ENCODE measurements at places on chromosomes 12 and 14.

DNA sequence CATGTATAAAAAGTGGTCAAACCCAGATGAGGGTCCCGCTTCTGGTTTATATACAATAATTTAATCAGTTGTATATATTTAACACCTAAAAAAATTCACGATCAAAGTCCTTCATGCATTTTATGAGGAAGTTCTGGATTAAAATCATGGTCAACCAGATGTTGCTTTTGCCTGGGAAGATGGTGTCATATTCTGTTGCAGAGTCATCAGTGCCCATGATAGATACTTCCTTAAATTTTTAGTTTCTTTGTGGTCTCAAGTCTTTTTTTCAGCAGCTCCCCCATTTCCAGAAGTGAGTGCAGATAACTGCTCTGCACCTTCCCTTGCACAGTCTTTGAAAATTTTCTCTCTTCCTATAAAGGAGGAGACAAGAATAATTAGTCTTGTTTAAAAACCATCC is 16.1 kb downstream of the ERP29 start:
- no peak for DNase-seq

DNA sequence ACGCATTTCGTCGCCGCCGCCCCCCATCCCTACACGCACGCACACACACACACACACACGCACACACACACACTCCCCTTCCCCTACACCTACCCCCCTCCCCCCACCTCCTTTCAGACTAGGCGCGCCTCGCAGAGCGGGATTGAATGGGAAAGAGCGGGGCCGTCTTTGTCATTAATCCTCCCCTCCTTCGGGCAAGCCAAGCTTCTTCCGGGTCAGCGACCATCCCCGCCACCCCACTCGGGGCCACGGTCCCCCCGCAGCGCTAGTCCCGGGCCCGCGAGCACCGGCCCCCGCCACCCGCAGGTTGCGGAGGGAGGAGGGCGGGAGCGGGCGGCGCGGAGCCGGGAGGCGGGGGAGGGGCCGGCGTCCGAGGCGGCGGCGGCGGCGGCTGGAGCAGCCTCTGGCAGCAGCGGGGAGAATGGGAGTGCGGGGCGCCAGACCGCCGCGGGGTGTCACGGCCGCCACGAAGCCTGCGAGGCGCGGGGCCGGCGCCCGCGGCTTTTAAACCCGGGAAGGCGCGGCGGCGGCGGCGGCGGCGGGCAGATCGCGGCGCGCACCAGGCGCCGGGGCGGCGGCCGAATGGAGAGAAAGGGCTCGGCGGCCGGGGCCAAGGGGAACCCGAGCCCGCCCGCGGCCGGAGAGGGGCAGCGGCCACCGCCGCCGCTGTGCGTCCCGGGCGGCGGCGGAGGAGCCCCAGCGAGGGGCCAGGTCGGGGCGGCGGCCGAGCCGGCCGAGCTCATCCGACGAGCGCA is at the start of gene TTC9:
Gene TTC9 (plus strand): TSS at position 369 of the 755 bp plus-strand sequence. CDS start 214 bp downstream, at position 583.
- no peak for DNase-seq

GRCh38 chr14:26549571-26549970 is 48.3 kb downstream of the NOVA1 start:
- DNase-seq, result no peak

DNA sequence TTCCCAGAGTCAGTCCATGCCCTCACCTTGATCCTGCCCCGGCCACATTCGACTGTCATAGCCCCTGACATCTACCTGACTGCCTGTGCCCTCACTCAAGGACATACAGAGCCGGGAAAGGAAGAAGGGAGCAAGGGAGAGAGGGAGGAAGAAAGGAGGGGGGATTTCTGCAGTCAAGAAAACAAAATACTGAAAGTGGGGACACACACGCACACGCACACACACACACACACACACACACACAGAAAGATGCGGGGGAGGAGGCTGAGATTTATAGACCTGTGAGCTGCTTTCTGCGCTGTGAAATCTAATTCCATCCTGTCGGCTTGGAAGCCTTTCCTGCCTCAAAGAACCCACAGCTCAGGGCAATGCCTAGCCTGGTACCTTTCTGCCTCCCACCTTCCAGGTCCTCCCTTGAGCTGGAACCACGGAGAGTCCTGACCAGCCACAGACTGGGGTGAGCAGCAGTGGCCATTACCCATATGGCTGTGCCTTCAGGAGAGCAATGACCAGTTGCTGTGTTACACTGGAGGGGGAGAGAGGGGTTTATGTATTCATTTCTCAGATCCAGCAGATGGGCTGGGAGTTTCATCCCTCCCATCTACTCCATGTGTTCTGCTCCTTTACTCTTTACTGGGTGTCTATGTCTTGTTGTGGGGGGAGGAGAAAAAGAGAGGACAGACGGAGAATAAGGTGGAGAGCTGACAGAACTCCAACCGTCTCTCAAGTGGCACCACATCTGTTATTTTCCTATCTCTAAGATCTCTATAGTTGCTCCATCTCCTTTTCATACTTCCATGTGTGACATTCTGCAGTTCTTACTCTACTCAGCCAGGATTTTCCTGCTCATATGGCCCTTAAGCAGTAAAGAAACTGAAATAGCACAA is 12.9 kb downstream of the C14orf93 start:
- no peak for DNase-seq

GRCh38 chr12:113912760-113913329 is 53.3 kb downstream of the RBM19 start:
- peak; percentile 7 for DNase-seq

- DNase-seq, result no peak
Measured at GRCh38 chr12:101018540-101018939, 191.5 kb downstream of the SLC5A8 start.

DNA sequence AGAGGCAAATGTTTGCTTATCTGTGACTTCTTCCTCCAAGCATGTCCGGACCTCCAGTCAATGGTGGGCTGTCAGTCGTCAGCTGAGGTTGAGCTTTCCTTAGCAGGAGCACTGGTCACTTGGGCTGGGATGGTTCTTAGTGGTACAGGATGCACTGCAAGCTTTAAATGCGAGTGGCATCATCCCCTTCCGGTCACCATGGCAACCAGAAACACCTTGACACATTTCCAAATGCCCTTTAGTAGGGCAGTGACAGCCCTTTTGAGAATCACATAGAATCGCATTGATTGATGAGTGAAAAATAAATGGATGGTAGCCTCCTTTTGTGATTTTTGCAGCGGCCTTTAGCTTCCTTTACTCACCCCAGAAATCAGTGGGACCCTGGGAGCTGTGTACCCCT is 24.1 kb downstream of the NTF3 start:
- no peak for DNase-seq

GRCh38 chr14:78697341-78697740 is 527.2 kb downstream of the NRXN3 start:
- DNase-seq, result no peak

DNA sequence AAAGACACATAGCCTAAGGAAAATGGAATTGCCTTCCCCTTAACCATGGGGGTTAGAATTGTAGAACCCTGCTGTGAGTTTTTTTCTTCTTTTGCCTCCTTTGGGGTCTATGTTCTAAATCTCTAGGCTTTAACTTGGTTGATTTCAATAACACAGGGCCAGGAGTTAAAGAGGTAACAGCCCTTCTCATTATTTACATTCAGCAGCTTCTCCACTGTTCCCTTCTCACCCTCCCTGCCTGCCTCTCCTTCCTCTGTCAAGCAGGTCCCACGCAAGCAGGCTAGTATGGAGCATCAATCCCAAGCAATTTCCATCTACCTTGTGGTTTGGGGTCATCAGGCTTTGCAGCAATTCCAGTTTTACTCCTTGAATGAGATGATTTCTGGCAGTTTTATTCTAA is 236.1 kb upstream of the G2E3 start:
- no peak for DNase-seq
